RWPE2 (cell line): ENCODE measurements at places on chromosomes 5 and 9.

- no peak for DNase-seq
Observed at GRCh38 chr5:177310757-177311391, 824 bp downstream of the MXD3 start.

- DNase-seq, result no peak
Observed at GRCh38 chr9:5422276-5422675, 15.4 kb downstream of the PLGRKT start.

DNA sequence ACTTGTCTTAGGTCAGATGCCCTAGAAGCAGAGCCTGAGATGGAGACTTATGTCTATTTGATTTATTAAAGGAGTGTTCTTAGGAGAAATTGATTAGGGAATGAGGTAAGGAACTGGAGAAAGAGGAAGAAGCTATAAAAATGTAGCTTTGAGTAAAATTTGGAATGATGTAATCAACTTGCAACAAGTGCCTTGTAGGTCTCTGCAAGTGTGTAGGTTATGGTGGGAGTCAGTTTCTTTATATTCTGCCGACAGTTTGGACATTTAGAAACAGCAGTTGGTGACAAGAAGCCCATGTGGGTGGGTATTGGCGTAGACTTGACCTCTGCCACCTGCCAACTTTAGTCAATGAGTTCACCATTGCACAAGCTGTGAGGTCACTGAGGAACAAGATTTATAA lies 986.5 kb downstream of the CDH18 start:
- no peak for DNase-seq

DNA sequence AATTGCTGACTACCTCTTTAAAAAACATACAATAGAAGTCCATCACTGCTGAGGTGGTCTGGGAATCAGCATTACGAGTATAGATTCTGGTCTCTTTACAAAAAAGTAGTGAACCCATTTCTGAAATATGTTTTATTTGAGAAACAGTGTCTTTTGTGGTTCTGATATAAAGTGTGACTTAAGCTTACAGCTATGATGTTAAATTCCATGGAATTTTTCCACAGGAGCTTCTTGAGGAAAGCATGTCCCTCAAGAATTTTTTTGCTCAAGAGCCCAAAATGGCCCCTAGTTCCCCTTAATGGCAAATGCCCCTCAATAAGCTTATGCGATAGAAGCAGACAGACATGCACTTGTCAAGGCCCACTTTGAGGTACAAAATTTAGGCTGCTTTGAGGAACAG lies 265.7 kb downstream of the FAM170A start:
- no peak for DNase-seq

DNA sequence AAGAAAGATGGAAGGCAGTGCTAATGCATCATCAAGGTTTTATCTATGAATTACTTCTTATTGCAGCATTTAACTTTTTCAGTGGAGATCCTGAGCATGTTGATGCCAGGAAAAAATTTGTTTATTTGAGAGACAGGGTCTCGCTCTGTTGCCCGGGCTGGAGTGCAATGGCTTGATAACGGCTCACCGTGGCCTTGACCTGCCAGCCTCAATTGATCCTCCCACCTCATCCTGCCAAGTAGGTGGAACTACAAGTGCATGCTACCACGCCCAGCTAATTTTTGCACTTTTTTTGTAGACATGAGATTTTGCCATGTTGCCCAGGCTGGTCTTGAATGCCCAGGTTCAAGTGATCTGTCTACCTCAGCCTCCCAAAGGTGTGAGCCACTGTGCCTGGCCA lies 47.2 kb downstream of the AOPEP start:
- no peak for DNase-seq

DNA sequence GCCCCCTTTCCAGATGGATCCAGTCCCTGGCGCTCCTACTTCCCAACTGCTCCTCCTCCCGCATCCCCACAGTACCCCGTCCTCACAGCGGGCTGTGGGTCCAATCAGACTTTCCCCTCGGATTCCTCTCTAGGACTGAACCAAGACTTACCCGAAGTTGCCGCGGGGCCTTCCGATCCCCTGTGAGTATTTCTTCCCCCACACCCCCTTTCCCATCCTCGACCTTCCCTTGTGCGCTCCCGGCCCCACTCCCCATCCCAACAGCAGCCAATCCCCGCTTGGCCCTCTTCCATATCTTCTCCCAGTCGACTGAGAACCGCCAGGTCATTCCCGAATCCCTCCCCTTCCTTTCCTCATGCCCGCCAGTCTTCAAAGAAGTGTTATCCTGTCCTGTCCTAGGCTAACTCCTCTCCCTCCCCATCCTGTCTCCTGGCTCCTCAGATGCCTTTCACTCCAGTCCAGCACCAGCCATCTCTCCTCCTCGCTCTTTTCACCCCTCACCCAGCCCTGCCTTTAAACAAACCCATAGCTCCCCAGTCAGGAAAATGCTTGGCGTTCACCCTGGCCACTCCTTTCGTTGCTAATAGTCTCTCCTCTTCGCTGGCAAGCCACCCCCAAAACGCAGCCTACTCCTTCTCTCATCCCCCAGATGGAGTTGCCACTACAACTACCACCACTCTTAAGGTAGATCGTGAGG lies 646 bp downstream of the SWI5 start:
- no peak for DNase-seq

GRCh38 chr9:113857875-113858274 lies 18.2 kb upstream of the ZNF618 start:
- no peak for DNase-seq

- no peak for DNase-seq
Observed at GRCh38 chr5:35608881-35609779, 8.5 kb upstream of the SPEF2 start.

DNA sequence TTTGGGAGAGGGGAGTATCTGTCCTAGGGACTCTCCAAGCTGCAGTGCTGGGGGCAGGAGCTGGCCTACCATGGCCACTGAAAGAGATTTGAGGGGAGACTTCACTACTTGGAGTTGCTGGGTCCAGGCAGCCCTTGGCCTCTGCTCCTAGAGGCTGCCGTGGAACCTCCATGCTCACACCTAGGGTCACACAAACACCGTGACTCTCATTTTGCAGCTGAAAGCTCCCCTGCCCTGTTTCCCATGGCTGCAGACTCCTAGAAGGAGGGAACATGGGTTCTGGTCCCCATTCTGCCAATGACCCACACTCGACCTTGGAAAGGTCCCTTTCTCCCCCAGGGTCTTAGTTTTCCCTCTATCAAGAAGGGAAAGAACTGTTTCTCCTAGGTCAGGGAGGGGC lies 147.1 kb upstream of the PPP1R26 start:
- no peak for DNase-seq
